ENCODE measurements at places on chromosomes 5 and 9.

GRCh38 chr9:17843236-17843635 lies 264.4 kb downstream of the SH3GL2 start:
- no peak for DNase-seq

DNA sequence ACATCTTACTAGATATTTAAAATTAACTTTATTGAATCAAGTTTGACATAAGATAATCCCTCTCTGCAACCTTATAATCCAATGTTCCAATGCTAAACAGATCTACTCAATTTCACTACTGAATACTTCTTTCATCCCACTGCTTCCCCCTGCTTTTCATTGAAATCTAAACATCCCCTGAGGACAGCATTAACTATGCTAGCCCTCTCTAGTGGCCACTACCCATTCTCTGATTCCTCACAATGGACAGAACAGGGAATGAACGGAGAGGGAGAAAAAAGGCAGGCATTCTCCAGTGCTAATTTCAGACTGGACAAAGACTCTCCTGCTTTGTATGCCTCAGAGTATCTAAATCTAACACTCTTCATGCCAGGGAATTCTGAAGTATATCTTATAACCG lies 54.3 kb upstream of the RGS7BP start:
- no peak for DNase-seq

DNA sequence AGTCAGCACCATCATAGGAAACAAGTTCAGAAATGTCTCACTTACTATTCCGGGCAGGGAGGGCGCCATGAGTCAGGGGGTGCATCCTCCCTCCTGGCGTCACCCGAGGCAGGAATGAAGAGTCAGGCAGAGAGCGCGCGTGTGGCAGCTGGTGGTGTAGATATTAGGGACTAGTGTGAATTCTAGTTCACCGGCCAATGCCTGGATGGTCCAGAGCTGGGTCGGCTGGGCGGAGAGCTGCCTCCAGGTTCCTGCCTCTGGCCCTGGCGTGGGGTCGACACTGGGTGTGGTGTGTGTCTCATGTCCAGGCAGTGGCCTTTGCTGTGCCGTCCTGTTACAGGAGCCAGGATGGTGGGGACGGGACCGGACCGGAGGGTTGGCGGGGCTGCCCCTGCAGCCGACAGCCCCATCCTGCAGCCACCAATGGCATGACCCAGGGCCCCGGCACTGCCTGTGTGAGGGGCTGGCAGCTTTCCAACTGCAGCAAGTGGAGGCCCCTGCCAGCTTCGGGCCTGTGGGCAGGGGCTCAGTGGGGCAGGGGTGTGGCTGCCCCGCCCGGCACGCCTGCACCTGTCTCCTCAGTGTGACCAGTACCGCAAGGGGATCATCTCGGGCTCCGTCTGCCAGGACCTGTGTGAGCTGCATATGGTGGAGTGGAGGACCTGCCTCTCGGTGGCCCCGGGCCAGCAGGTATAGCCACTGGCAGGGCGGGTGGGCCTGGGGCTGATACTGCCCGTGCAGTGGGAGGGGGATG lies 9.1 kb downstream of the DIPK1B start:
- no peak for DNase-seq

GRCh38 chr5:92380069-92380770 lies 997.1 kb upstream of the ARRDC3 start:
- no peak for DNase-seq

GRCh38 chr5:76040806-76041205 lies 42.4 kb upstream of the SV2C start:
- DNase-seq, result no peak

- no peak for DNase-seq
These were observed 12.3 kb upstream of the CAST start for GRCh38 chr5:96649681-96650540.

- no peak for DNase-seq
These were observed 330.9 kb upstream of the GRIA1 start for GRCh38 chr5:153159616-153160015.

GRCh38 chr5:108653201-108653600 lies 94.5 kb upstream of the FER start:
- no peak for DNase-seq

GRCh38 chr5:95441636-95442035 lies 50.5 kb downstream of the FAM81B start:
- DNase-seq, result no peak

DNA sequence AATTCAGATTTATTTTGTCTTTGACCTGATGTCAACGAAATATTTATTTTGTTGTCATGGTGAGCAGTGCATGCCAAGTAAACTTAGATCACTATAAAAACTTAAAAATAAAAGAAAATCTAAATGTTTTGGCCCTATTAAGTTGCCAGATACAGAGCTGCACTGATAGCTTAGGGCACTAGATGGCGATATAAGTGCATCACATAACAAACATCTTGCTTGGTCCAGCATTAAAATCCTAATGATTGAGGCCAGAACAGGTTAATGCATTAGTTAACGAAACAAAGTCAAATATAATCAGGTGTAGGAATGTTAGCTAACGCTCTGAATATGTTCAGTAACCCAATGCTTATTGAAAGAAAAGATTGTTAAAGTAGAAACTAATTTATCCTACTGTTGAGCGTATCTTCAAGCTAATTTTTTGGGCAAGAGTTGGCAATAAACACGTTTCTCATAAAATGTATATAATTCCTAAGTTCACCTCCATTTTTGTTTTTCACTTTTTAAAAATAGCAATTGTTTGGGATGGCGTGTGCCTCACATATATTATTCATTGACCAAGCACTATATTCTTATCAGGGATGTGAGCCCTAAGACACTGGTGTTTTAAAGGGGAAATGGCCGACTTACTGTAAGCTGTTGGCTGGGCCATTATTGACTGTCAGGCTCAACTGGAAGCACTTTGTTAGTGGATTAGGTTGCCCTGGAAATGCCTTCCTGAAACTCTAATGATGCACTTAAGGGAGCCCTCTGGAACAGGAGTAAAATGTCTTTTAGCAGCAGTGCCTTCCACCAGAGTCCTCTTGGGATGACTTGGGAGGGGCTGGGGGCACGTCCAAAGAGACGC lies 33.3 kb downstream of the KCTD16 start:
- peak; percentile 32 for DNase-seq

GRCh38 chr5:134114886-134115805 lies 665 bp downstream of the TCF7 start:
- peak; percentile 57 for DNase-seq

DNA sequence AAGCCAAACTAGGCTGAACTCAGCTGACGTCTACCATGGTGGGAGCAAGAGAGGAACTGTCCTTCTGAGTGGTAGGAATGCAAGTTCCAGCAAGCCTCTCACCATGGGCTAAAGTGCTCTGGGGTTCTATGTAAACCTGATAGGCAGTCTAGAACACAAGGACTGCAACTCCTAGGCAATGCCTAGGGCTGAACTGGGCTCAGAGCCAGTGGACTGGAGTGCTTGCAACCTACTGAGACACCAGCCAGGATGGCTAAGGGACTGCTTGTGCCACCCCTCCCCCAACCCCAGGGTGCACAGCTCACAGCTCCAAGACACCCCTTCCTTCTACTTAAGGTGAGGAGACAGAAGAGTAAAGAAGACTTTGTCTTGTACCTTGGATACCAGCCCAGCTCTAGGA lies 12.1 kb upstream of the RCL1 start:
- no peak for DNase-seq

GRCh38 chr9:29432191-29432590 lies 1858.9 kb upstream of the C9orf72 start:
- no peak for DNase-seq

- DNase-seq, result no peak
These were observed 16.3 kb upstream of the IGFBPL1 start for GRCh38 chr9:38440516-38440915.

GRCh38 chr5:10760096-10760920 lies 726 bp downstream of the DAP start:
- peak; percentile 32 for DNase-seq

- DNase-seq, result no peak
These were observed 443.9 kb downstream of the ZNF608 start for GRCh38 chr5:124302533-124302932.

GRCh38 chr5:142925795-142926194 lies 155.6 kb downstream of the ARHGAP26 start:
- DNase-seq, result no peak

DNA sequence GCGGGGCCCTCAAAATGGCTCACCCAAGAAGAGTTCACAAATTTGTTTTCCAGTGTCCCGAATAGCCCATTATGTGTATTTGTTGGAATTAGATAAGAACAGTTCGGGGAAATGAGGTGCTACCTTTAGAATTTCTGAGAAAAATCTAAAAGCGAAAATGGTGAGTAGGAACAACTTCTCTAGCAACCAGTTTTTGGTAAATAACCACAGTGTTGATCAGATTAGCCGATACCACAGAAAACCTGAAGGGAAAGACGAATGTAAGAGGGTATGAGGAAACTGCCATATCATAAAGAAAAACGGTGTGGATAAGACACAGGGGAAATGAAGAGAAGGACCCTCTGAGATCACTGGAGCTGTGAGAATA lies 31.0 kb downstream of the ADAM19 start:
- DNase-seq, result no peak

DNA sequence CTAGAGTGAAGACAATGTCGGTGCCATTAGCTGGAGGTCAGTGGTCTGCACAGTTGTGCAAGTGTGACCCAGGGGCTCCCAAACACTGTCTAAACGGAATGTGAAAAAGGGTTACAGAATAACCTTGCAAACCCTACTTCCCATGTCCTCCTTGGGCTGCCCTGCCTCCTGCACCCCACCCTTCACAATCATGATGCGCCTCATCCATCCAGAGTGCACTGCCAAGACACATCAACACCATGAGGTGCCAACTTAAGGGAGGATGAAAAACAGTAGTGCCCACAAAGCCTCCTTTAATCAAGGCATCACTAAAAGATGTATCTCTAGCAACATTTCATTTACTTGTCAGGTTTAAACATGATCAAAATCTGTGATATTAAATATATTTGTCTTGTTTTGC lies 87.1 kb downstream of the SETX start:
- DNase-seq, result no peak

- DNase-seq, result no peak
These were observed 395.1 kb upstream of the RPS23 start for GRCh38 chr5:82673057-82673809.

DNA sequence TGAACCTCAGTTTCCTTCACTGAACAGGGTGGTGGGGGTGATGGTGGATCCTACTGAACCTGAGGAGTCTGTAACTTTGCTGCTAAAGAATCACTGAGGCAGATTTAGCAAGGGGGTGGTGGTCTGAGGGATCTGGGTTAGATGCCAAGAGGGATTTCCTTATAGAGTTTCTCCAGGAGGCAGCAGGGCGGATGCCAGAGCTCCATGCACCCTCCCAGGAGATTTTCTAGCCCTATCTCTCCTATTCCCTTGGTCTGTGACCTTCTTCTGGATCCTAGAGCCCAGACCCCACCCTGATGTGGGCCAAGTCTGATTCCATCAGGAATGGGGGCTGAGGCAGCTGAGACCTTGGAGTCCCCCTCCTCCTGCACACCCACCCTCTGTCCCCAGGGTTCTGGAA lies 6.0 kb downstream of the PTGS1 start:
- no peak for DNase-seq

DNA sequence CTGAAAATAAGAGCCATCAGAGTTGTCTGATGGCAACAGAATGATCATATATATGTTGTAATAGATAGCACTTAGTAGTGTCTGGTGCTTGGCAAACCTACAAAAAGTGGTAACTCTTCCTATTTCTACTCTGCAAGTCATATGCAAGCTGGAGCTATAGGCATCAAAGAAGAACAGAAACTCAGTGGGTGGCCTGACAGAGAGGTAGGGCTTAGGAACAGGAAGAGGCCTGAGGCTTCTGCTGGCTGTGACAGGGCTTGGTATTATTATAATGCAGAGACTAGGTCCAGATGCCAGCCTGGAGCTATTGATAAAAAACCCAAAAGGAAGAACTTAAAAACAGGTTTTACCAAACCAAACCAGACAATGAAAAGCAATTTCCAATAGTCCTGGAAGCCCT lies 4.4 kb upstream of the DIAPH1 start:
- peak; percentile 67 for DNase-seq

DNA sequence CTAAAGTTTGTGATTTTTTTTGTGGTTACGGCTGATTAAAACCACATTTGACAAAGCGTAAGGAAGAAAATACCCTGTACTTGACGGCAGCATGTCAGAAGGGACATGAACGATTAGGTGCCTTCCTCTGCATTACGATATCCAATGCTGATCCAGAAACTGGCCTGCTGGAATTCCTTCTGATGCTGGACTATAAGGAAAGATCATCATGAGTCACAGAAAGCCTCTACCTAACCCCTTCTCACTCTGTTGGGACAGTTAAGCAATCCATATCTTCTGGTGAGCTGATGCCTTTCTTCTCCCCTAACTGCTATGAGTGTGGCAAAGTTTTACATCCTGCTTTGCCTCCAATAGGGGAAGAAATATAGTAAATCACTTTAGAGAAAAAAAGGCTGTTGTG lies 78.4 kb upstream of the PAPPA start:
- DNase-seq, result no peak

DNA sequence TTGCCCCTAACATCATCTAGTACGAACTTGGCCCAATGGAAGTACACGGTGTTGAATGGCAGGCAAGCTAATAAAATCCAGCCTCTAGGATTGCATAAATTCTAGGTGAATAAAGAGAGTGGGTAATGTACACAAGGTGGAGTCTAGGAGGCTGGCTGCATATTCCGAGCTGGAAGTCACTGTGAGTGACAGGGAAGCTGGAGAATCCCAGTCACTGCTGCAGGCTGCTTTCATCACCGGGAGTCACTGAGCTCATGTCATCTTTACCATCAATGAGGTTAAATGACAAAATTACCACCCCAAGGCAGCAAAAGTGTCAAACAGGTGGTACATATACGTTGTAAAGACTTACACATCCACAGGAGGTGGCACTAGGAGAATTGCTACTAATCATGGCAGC lies 91.3 kb upstream of the HMHB1 start:
- no peak for DNase-seq

- no peak for DNase-seq
These were observed 35.6 kb upstream of the NEURL1B start for GRCh38 chr5:172605466-172605865.

DNA sequence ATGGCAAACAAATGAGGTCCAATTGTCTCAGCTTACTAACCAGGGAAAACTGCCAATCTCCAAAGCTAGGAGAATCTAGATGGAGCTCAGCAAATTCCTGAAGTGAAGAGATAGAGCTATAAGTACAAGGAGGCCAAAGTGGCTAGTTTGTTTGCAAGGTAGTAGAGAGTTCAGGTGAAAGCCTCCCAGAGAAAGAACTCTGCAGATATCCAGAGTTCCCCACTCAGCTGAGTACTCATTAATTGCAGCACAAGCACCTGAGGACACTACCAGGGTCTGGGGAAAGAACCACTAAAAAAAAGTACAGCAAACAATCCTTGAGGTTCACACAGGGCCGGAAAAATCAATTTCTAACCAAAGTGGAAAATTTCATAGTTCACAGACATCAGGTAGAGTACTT lies 250.9 kb downstream of the TMEM232 start:
- no peak for DNase-seq

DNA sequence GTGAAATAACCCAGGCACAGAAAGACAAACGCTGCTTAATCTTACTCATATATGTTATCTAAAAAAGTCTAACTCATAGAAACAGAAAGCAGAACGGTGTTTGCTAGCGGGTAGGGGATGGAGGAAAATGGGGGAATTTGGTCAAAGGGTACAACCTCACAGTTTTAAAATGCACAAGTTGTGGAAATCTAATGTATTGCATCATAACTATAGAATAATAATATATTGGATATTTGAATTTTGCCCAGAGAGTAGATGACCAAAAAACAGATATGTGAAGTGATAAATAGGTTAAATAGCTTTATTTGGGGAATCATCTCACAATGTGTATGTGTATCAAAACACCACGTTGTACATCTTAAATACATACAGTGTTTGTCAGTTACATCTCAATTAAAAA lies 22.3 kb upstream of the OSMR start:
- DNase-seq, result no peak

Measured in T-helper 1 cell (primary cell).